ENCODE measurements at places on chromosomes 3 and 15. TPM values are rescaled to one million over a fixed set of nuclear protein-coding genes. Genes with fewer than 3 reads are reported as not detected.

Gene SEMA3F
- total RNA-seq, result 41.2 TPM

Gene THUMPD3
- 50.2 TPM for total RNA-seq

Gene HRG
- total RNA-seq, result not detected

Gene PPARG
- 0.37 TPM for total RNA-seq

Gene GPR149
- 0.25 TPM for total RNA-seq

Gene SERINC4
- total RNA-seq, result not detected

Gene ETV5
- total RNA-seq, result 16.9 TPM

Gene SLC28A2
- total RNA-seq, result not detected

Gene UBA7
- 0.54 TPM for total RNA-seq

Gene SLC22A14
- 0.93 TPM for total RNA-seq

GRCh38 chr15:74870436-74871215, 2.5 kb downstream of the SCAMP2 start:
- no peak for DNase-seq

GRCh38 chr3:17749705-17750293, 7.4 kb upstream of the TBC1D5 start:
- DNase-seq, result no peak

DNA sequence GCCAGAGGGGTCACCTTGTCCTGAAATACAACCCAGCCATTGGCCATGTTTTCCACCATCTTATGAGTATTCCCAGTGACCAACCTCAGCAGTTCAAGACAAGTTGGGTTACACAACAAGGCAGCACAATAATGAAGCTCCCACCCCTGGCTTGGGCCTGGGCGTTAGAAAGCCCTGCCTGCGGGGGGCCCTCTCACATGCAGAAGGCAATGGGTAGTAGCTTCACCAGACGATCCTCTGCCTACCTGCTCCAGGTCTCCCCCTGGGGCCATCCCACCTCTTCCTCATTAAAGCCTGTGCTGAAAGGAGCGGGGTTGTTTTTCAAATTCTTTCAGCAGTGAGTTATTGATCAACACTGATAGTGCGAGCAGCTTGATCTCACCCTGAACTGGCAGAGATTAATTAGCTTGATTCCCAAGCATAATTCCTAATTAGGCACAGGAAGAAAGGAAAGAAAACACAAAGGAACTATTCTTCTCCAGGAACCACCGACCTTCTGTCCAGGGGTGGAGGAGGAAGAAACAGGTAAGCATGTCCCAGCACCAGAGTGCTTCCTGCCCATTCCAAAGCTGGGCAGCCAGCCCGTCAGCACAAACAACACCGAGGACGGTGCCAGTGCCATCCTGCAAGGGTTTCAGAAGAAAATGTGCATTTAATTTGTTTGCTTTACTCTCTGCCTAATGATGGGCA, 79.7 kb upstream of the CGNL1 start:
- no peak for DNase-seq

GRCh38 chr3:45942051-45942825, 1.0 kb upstream of the CXCR6 start:
- no peak for DNase-seq

DNA sequence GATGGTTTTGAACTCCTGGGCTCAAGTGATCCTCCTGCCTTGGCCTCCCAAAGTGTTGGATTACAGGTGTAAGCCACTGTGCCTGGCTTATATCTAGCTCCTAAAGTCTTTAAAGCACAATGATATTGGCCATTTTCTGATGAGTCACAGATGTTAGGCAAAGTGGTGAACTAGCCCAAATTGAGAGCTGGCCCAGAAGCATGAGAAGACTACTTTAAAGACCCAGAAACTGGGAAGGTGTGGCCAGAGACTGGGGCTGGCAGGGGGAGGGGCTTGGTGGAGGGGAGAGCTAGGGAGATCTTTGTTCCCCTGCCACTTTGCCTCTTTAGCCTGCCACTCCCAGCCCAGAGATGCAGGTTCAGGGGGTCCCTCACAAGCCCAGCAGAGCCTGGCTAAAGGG, 21.6 kb downstream of the CHRNA3 start:
- no peak for DNase-seq

GRCh38 chr3:170055209-170055608, 17.4 kb downstream of the GPR160 start:
- no peak for DNase-seq

GRCh38 chr3:83894223-83894622, 1064.6 kb upstream of the CADM2 start:
- no peak for DNase-seq

DNA sequence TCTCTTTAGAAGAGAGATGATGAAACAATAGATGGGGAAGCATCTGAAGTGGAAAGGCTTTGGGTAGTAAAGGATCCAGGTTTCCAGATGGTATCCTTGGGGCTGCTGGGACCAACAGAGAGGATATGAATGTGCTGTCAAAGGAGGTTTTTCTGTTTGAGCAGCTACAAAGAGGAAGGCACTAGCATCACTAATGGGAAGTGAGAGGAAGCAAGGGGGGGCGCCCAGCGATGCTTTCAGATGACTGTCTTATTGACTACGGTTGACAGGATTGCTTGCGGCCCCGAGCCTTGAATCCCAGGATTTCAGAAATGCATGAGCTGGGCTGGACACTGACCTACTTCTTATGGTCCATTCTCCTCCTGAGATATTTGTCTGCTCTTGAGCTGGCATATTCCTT, 103.8 kb upstream of the GALNT15 start:
- DNase-seq, result no peak

DNA sequence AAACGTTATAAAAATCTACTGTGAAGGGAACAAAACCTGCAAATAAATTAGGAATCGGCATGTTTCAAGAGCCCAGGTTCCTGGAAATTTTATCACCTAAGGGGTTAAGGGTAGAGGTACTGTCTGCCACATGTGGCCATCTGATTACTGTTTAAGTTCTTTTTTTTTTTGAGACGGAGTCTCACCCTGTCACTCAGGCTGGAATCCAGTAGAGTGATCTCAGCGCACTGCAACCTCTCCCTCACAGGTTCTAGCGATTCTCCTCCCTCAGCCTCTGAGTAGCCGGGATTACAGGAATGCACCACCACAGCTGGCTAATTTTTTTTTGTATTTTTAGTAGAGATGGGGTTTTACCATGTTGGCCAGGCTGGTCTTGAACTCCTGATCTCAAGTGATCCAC, 35.8 kb downstream of the UQCC5 start:
- no peak for DNase-seq

DNA sequence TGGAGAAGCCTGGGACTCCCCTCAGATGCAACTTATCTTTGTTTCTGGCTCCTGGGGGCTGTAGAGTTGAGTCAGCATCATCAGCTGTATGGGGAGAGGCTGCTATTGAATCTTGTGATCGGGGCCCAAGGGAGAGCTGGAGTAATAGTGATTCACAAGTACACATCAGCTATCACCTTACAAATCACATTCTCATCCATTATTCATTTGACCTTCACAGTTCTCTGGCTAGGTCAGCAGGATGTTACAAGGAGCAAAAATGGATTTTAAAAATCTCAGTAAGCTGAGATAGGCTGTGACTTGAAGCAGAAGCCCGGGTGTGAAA, 175.0 kb downstream of the OPA1 start:
- no peak for DNase-seq

GRCh38 chr3:98553753-98554152, 22.0 kb downstream of the GPR15 start:
- DNase-seq, result no peak

GRCh38 chr3:80043226-80043625, 275.4 kb upstream of the ROBO1 start:
- DNase-seq, result no peak

DNA sequence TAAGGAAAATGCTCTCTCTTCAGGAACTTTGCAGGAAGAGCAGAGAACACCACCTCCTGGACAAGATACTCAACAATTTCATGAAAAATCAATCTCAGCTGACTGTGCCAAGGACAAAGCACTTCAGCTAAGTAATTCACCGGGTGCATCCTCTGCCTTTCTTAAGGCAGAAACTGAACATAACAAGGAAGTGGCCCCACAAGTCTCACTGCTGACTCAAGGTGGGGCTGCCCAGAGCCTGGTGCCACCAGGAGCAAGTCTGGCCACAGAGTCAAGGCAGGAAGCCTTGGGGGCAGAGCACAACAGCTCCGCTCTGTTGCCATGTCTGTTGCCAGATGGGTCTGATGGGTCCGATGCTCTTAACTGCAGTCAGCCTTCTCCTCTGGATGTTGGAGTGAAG, 200.5 kb downstream of the AKAP13 start:
- DNase-seq, result no peak

GRCh38 chr15:40790718-40791117, 16.2 kb upstream of the ZFYVE19 start:
- DNase-seq, result no peak

DNA sequence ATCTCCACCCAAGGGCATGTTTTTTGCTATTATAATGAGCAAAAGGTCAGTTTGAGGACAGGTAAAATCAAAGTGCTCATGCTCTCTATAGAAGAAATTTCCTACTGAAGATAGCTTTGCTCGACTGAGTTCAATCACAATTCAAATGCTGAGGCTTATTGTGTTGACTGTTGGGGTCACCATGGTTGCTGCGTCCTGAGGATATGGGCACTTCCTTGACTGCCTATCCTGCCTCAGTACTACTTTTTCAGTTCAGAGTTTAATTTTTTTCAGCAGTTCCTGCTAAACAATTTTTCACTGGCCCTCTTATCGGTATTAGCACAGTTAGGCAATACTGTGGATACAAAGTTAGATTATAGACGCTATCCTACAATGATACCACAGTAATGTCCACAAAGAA, 3.8 kb upstream of the CMTM6 start:
- no peak for DNase-seq

DNA sequence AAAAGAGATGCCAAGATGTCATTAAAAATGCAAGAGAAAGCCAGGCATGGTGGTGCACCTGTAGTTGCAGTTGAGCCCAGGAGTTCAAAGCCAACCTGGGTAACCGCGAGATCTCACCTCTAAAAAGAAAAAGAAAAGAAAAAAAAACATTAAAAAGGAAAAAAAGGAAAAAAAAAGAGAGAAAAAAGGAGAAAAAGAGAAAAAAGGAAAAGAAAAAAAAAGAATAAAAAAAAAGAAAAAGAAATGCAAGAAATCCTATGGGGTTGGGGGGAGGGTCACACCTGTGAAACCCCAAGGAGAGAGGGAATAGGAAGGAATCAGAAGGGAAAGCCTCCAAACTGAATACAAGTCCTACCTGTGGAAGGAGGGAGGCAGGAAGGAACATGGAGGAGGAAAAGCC, 5.2 kb upstream of the SUMF1 start:
- no peak for DNase-seq

GRCh38 chr3:108329508-108329907, 33.2 kb downstream of the HHLA2 start:
- no peak for DNase-seq

DNA sequence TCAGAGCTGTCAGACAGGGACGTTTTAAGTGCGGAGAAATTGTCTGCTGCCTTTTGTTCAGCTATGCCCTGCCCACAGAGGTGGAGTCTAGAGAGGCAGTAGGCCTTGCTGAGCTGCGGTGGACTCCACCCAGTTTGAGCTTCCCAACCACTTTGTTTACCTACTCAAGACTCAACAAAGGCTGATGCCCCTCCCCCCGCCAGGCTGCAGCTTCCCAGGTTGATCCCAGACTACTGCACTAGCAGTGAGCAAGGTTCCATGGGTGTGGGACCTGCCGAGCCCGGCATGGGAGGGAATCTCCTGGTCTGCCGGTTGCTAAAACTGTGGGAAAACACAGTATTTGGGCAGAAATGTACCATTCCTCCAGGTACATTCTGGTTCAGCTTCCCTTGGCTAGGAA, 282.1 kb downstream of the VGLL3 start:
- no peak for DNase-seq

DNA sequence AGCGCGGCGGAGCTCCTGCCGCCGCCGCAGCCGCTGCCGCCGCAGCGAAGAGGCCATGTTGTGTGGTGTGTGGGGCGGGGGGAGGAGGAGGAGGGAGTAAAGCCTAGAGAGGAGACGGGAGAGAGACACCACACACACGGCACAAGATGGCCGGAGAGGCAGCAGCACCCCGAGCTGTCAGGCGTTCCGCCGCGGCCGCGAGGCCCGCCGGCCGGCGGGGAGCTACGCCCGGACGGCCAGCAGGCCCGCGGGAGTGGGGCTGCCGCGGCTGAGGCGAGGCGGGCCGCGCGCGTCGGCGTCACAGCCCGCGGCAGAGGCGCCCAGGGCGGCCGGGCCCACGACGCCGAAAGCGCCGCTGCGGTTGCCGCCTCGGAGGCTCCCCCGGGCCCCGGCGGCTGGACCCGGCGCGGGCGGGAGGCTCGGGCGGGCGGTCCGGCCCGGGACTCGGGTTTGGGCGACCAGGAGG, 17.4 kb upstream of the CHD2 start:
- no peak for DNase-seq

- DNase-seq, result no peak
Measured at GRCh38 chr3:101925564-101925963, 76.2 kb downstream of the NFKBIZ start.

DNA sequence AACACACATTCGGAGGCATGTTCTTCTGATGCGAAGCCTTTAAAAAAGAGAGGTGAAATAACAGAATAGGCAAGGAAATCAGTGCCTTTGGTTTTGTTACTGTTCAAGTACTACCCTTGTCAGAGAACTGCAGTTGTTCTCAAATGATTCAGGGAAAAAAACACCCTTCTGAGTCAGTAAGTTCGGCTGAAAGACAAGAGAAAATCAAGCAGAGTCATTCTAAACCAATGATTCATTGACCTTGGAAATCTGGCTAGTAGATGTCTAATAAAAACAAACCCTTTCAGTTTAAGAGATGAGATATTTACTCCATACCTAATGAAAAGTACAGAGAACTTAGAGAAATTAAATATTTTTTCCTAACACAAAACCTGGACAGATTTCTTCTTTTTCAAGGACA, 72.7 kb upstream of the ABI3BP start:
- no peak for DNase-seq

DNA sequence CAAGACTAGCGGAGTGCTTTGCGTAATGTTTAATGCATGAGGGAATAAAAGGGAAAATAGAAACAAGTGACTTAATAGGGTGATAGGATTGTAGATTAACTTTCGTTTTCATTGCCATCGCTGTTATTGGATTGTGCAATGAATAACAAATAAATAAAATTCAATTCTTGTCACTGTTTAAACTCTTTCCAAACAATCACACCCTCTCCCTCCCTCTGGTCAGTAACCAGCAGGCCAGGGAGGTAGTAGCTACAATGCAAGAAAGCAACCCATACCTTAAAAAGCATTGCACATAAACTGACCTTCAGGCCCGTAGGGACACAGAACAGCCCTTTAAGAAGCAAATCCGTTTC, 705 bp upstream of the TFRC start:
- no peak for DNase-seq

DNA sequence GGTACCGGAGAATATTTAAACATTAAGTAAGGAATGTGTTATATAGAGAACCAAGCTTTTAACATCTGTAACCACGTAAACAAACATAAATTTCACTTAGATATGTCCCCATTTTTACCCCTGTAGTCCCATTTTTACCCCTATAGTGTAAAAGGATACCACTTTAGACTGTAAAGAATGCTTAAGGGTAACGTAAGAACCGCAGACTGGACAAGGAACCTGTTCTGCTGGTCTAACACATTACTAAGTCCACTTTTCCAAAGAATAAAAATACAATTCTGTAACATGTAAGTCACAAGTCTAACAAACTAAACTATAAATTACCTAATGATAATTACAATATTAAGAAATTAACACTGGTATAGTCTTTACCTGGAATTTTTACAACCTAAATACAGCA, 2.9 kb downstream of the SLC12A6 start:
- no peak for DNase-seq
